ENCODE measurements at places on chromosomes 3 and 15. TPM values are rescaled to one million over a fixed set of nuclear protein-coding genes. Genes with fewer than 3 reads are reported as not detected.

Gene DNAH12
- 0.10 TPM for polyA plus RNA-seq

Gene ZNF35
- 6.3 TPM for polyA plus RNA-seq

GRCh38 chr3:72606005-72606800 lies 242.0 kb downstream of the SHQ1 start:
- no peak overlapping the region for H3K4me3 ChIP-seq
- DNase-seq, result no peak
- H3K27ac ChIP-seq, result no peak overlapping the region
- peaks cover 2% of the 10 kb centered on the region for H3K4me1 ChIP-seq
- peaks cover 2% of the 10 kb centered on the region for H3K27me3 ChIP-seq

DNA sequence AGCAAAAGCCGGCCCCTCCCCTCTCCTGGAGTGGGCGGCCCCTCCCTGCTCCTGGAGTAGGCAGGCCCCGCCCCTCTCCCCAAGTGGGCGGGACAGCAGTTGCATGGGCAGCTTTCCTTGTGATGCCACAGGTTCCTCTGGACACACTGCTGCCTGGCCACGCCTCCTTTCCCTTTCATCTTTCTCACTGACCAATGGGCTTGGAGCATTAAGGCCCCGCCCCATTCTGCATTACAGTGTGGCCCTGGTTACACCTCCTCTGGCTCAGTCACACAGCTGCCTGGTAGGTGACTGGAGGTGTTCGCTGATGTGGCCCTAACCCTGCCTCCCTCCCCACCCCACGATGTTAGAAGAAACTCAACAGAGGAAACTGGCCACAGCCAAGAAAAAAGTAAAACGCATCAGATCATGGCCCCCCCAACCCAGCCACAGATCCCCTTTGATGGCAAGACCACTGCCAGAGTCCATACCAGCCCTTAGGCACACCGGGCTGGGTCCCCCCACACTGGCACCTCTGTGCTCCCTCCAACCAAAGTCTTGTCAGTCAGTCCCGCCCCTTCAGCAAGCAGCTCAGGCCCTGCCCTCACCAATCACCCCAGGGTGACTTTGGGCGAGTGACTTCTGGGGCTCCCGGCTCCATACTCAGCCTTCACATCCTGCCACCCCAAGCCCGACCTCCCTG lies 84.3 kb downstream of the ADAMTS7 start:
- H3K27ac ChIP-seq, result no peak overlapping the region
- H3K4me1 ChIP-seq, result no peaks in the 10 kb centered on the region
- H3K4me3 ChIP-seq, result no peak overlapping the region
- no peak for DNase-seq
- no peaks in the 10 kb centered on the region for H3K36me3 ChIP-seq

DNA sequence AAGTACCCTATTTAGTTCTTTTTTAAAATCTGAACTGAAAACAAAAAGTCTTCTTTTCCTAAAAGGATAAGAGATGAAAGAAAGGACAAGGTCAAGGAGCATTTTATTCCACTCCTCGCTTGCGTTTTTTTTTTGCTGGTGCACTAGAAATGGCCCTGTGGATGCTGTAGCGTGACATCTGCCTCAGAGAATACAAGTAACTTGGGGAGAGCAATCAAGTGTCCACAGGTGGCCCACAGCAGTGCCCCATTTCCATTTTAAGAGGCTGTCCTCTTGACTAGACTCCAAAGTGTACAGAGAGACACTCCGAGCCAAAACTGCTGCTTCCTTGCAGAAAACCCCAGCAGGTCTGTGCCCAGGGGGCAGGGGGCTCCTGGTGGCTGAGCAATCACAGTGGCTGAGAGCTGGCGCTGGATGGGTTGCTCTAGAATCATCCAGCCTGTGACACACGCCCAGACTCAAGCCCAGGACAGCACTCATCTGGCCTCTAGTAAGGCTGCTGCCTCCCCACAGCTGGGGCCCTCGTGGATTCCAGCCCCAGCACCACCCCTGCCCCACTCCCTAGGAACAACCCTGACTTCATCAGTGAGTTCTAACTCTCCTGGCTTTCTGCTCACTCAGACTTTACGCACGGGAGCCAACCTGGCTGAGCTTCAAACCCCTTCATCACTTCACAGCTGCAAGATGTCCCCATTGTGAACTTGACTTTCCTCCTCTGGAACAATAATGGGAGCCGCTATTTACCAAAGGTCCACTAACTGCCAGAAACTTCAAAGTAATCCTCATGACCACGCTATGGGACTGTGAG lies 71.1 kb upstream of the SPATA12 start:
- DNase-seq, result no peak
- no peak overlapping the region for H3K27ac ChIP-seq
- H3K4me1 ChIP-seq, result no peaks in the 10 kb centered on the region
- no peak overlapping the region for H3K4me3 ChIP-seq

GRCh38 chr3:31772758-31773473 lies 208.1 kb downstream of the OSBPL10 start:
- H3K27ac ChIP-seq, result no peak overlapping the region
- H3K36me3 ChIP-seq, result no peaks in the 10 kb centered on the region
- H3K4me1 ChIP-seq, result peaks cover 10% of the 10 kb centered on the region
- no peak for DNase-seq
- H3K4me3 ChIP-seq, result no peak overlapping the region
